ENCODE measurements at places on chromosomes 2 and 18.

GRCh38 chr2:166126007-166126639 lies 1.7 kb downstream of the SCN1A start:
- DNase-seq: no peak

DNA sequence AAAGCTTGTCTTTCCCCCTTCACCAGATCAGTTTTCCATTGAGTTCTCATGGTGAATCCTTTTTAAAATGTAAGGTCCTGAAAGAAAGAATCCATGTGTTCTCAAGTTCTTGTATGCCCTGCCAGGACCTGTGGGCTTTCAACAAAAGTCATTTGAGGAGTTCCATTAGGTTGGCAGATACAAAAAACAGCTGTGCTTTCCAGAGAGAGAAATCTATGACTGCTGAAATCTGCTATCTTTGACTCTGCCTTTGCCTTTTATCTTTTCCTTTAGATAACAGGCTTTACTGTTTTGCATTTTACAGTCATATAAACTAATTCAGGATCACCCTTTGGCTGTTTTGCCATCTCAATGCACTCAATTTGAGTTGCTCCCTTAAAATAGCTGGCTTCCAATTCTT lies 59.7 kb downstream of the CXCR4 start:
- DNase-seq: no peak

DNA sequence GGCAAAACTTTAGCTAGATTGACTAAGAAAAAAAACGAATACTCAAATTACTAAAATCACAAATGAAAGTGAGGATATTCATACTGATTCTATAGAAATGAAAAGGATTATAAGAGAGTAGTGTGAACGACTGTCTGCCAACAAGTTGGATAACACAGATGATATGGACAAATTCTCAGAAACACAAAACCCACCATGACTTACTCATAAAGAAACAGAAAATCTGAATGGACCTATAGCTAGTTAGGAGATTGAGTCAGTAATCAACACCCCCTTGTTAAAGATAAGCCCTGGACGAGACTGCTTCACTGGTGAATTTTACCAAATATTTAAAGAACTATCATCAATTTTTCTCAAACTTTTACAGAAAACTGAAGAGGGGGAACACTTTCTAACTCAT lies 108.8 kb upstream of the TMEM200C start:
- DNase-seq: no peak

DNA sequence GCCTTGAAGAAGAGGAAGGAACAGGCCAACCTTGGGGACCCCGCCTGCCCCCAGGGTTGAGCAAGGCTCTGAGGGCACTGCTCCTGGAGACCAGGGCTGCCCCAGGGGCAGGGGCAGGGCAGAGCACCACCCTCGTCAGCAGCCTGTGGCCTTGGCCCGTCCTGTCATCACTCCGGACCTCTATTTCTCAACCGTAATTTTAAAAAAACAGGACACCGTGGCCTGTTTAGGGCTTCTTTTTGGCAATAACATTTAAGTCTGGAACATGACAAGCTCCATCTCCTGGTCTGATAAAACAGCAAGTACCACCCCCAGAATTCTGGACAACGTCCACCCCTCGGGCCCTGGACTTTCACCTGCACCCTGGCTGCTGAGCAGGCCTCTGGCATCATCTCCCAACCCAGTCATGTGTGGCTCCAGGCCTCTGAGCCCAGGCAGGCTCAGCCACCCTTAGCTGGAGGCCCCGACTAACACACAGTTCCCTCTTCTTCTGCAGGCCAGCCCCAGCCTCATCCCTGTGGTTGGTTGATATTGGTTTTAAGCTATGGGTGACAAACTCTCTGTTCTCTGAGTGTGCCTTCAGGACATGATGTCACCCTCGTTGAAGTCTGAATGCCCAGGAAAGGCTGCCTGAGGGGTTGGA lies 22.6 kb upstream of the ID2 start:
- DNase-seq: no peak

DNA sequence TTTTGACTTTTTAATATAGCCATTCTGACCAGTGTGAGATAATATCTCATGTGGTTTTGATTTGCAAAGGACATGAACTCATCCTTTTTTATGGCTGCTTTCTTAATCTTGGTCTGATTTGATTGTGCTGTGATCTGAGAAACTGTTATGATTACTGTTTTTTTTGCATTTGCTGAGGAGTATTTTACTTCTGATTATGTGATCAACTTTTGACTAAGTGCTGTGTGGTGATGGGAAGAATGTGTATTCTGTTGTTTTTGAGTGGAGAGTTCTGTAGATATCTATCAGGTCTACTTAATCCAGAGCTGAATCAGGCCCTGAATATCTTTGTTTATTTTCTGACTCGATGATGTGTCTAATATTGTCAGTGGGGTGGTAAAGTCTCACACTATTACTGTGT lies 16.8 kb downstream of the SP140L start:
- DNase-seq: no peak

GRCh38 chr18:32372381-32373061 lies 98.2 kb downstream of the GAREM1 start:
- DNase-seq: no peak

DNA sequence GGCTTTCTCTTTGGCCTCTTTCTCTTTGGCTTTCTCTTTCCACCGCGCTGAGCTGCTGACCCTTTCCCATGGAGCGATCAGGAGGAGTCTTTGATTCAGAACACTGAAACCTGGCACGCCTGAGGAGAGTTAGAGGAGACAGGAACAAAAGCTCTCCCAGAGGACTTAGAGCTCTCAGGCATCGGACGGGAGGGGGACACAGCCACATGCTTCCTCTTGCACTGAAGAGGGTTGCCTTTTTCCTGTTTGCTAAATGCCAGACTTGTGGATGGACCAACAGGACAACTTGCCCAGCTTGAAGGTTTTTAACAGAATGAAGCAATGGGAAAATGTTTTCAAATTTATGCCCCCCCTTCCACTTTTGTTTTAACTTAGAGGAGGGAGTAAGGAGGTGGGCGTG lies 3.6 kb upstream of the PTPN18 start:
- no peak for DNase-seq

GRCh38 chr18:21725201-21725600 lies 15.4 kb upstream of the MIB1 start:
- no peak for DNase-seq

GRCh38 chr18:47716632-47717185 lies 213.8 kb downstream of the SMAD2 start:
- no peak for DNase-seq

DNA sequence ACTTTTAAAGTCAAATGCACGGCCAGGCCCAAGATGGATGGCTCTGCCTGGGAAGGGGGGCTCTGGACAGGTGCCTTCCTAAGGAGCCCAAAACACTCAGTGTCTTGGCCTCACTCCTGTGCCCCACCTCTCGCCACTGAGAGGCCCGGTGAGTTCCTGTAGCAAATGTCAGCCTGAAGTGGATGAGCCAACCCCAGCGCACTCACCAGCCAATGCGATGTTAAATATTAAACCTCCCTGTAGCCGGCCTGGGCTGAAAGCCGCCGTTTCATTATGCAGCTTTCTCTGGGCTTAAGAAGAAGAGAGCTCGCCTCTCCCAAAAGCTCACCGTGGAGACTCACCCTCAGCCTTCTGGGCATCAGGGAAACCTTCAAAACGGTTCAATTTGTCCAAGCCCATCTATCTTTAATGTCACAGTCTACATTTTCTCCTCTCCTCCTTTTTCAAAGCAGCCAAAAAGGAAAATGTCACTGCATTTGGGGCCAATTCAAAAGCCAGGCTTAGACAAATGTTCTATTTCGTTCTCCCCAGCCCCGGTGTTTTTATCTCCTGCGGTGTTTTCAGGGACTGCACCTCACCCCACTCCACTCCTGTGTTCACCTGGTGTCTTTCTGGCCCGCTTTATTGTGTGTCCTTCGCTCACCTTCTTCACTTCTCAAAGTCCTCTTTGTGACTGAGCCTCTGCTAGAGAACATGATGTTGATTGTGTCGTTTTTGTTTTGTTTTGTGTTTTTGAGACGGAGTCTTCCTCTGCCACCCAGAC lies 124.0 kb downstream of the NRP2 start:
- DNase-seq: no peak
